ENCODE measurements at places on chromosomes 13 and 19.

- peak; percentile 78 for DNase-seq
Measured at GRCh38 chr19:7699417-7700401, 2.2 kb downstream of the FCER2 start.

- peak; percentile 84 for DNase-seq
Measured at GRCh38 chr19:49690656-49691242, at the start of gene CPT1C. TSS of gene CPT1C (plus strand) at chr19:49691116. CDS start at chr19:49692253, 1,137 bp downstream.

DNA sequence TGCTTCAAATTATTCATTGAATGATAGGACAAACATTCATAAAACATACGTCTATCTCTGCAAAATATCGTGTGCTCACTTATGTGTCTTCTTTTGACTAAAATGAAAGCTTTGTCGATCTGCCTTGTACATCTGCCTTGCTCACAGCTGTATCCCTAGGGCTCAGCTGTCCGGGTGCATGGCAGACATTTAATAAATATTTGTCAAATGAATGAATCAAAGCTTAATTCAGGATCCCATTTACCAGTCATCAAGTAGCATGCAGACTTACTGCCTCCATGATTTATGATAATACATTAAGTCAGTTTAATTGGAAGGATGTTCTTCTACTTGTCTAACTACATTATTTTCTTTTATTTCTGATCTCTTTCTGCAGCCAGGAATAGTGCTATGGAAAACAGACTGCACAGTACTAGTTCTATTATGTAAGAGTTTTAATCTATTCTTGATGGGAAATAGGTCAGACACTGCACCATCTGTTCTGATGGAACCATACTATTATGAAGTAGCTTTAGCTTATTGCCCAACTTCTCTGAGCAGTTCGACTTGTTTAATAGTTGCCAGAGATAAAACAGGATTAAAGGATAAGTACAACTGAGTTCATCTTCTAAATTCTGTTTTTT, 13.2 kb downstream of the SLC46A3 start:
- no peak for DNase-seq

DNA sequence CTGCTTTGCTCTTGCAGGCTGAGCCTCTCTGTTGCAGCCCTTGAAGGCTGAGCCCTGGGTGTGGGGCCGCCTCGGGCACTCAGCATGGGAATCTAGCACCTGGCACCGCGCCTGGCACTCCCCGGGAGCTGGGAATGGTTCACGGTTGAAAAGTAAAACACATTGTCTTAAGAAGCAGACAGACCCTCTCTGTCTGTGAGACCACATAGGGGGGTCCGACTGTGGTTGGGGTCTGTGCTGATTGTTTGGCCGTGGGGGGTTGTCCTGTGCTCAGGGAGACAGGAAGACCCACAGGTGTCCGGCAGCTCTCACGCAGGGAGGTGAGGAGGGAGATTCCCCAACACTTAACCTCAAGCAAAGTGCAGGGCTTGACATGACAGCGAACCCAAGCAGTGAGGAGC, 64.8 kb downstream of the SOX1 start:
- DNase-seq: no peak
